ENCODE measurements at places on chromosomes 5 and 9.

GRCh38 chr5:160521392-160521663 lies 99.7 kb downstream of the PTTG1 start:
- no peak for DNase-seq

GRCh38 chr9:6229619-6230018 lies 14.0 kb downstream of the IL33 start:
- no peak for DNase-seq

DNA sequence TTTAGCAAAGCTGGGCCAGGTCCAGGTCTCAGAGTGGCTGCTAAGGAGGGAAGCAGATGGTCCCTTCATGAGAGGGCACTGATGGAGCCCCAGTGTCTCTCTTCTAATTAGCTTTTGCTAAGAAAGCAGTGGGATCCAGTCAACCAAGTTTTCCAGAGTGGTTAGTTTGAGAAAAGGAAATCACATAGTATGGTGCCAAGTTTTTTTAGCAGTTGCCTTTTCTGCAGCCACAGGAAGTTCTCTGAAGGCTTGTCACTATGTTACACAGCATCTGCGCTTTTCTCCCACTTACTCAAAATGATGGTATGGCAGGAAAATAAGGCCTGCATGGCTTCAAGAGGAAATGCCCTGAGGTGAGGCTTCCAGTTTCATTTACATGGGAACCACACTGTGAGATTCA lies 331.5 kb upstream of the ZNF462 start:
- DNase-seq: no peak

GRCh38 chr5:154221371-154221896 lies 30.9 kb downstream of the GALNT10 start:
- DNase-seq: no peak

- DNase-seq: no peak
Observed at GRCh38 chr5:53779541-53779981, 219.1 kb downstream of the NDUFS4 start.

- no peak for DNase-seq
Observed at GRCh38 chr5:139131062-139131461, 67.1 kb downstream of the SIL1 start.
